ENCODE measurements at places on chromosomes 1 and 21. TPM values are rescaled to one million over a fixed set of nuclear protein-coding genes. Genes with fewer than 3 reads are reported as not detected.

Gene WDR3
- total RNA-seq, result 22.8 TPM

Gene CPLANE2
- total RNA-seq, result 14.6 TPM

Gene RAD54L
- total RNA-seq, result 0.68 TPM

Gene RGS4
- total RNA-seq, result 52.0 TPM

Gene PRKAA2
- total RNA-seq, result 16.9 TPM

Gene P3H1
- total RNA-seq, result 42.9 TPM

Gene HFM1
- total RNA-seq, result not detected

Gene S100B
- 4.7 TPM for total RNA-seq

Gene ATP6V1G3
- total RNA-seq, result not detected

Gene SEMA6C
- total RNA-seq, result 6.3 TPM

Gene WLS
- 73.9 TPM for total RNA-seq

Gene BCL2L15
- 0.14 TPM for total RNA-seq

Gene SLC2A1
- 147 TPM for total RNA-seq

Gene CYP4X1
- total RNA-seq, result 29.6 TPM

Gene SMPDL3B
- total RNA-seq, result not detected

Gene FAM72C
- not detected for total RNA-seq

Gene CD34
- total RNA-seq, result 67.8 TPM

Gene MAP1LC3C
- total RNA-seq, result not detected

Gene FNDC5
- 18.8 TPM for total RNA-seq

Data from thoracic aorta (tissue), 2 donors.